Cortex of kidney (tissue), 1 donor: ENCODE measurements at places on chromosomes 11 and 22.

DNA sequence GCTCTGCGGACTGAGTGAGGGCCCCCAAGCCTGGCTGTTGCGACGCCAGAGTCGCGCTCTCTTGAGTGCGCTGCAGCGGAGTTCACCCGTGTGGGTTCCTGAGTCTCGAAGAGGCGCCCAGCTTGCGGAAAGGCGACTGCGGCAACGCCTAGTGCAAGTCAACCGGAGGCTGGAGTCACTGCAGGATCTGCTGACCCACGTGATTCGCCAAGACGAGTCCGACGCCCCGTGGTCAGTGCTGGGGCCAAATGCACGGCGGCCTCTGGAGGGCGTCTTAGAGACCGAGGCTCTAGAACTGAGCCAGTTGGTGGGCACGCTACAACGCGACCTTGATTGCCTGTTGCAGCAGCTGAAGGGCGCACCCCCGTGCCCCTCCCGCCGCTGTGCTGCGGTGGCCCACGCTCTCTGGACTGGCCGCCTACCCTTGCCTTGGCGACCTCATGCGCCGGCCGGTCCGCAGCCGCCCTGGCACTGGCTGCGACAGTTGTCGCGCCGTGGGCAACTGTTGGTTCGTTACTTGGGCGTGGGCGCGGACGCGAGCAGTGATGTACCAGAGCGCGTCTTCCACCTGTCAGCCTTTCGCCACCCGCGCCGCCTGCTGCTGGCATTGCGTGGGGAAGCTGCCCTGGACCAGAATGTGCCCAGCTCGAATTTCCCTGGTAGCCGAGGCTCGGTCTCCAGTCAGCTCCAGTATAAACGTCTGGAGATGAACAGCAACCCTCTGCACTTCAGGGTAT lies 32.6 kb downstream of the RRP8 start:
- DNase-seq, result no peak

GRCh38 chr11:19433791-19434190 lies 193.0 kb upstream of the E2F8 start:
- no peak for DNase-seq

- no peak for DNase-seq
These were observed 16.5 kb downstream of the NAP1L4 start for GRCh38 chr11:2975594-2975993.

- DNase-seq, result no peak
These were observed 10.2 kb downstream of the SLC25A1 start for GRCh38 chr22:19168088-19168890.

- no peak for DNase-seq
These were observed 12.5 kb upstream of the OR52I2 start for GRCh38 chr11:4569075-4569474.

DNA sequence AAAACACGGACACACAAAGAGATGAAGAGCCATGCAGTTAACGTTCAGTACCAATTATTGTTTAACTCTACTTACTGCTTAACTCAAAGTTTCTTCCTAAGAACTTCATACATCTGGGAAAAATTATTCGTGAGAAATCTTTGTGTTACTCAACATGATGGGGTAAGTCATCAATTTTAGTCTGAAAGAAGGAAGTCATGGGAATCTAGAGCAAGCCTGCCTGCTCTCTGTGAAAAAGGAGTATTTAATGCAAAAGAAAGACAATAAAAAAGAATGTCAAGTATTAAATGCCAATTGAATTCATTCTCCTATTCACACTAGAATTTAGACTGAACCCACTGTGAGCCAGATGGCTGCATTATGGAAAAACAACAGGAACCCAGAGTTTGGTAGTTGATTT lies 16.0 kb downstream of the TMEM123 start:
- no peak for DNase-seq

DNA sequence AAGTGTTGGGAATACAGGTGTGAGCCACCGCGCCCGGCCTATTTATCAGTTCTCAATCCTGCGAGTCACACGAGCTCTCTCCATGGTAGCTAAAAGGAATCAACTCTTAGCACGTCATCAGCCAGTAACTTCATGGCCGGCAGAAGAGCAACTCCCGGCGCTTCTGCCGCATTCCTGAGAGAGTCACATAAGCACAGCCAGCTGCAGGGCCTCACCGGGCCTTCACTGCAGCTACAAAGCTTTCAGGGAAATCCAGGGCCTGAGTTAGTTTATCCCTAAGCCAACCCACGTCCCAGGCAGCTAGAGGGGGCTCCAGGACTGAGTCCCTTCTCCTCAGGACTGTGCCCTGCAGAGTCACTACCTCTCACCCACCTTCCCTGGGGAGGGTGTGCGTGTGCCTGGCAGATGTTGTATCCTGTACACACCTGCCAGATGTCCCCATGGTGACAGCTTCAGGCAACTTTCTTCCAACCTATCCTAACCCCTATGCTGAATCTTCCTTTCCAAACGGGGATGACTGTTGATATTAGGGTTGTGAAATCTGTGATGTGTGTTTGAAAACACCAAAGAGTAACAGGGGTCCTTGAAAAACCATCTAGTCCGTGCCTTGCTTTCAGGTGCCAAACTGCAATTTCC lies 45.9 kb upstream of the ARFGAP3 start:
- DNase-seq, result no peak

- DNase-seq, result no peak
These were observed 131.9 kb downstream of the ADAMTS15 start for GRCh38 chr11:130580372-130580771.

DNA sequence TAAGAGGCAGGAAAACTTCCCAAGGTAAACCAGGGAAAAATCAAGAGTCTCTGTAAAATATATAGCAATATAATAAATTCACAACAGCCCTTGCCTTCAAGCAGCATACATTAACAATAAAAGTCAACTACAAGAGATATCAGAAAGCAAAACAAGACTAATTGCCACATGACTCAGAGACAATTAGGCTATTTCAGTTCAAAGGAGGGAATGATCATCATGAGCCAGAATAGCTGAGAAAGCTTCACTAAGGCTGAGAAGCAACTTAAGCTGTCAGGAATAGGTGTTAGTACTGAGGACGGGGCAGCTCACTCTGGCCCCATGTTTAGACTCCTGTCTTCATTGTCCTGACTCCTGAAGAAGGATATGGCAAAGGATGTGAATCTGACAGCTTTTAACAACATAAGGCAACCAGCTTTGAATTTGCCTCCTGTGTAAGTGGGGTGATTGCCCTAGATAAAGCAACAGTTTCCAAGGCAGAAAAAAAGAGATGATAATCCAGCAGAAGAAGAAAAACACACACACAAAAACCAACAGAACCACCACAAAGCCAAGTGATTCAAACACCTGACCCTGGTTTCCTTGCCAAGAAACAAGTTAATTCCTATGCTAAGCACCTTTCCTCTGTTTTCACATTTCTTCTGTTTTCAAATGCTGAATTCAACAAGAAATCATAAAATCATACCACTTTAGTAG lies 60.8 kb downstream of the SIK3 start:
- no peak for DNase-seq

- DNase-seq, result no peak
These were observed at the start of gene CD81 for GRCh38 chr11:2376751-2377451. Gene CD81, plus strand, starts transcription at chr11:2377310. Its CDS starts 240 bp downstream, at chr11:2377550.

- no peak for DNase-seq
These were observed 9.4 kb upstream of the SF1 start for GRCh38 chr11:64787526-64788320.

- no peak for DNase-seq
These were observed 16.7 kb upstream of the UCP3 start for GRCh38 chr11:74025467-74026166.

GRCh38 chr11:44964526-44965209 lies 14.0 kb upstream of the TP53I11 start:
- no peak for DNase-seq
